Stimulated activated CD4-positive, alpha-beta T cell treated with anti-CD3 and anti-CD28 coated beads, TNF-alpha, amount 100 ng/mL, for 24 hours (primary cell): ENCODE measurements at places on chromosomes 12 and 14.

DNA sequence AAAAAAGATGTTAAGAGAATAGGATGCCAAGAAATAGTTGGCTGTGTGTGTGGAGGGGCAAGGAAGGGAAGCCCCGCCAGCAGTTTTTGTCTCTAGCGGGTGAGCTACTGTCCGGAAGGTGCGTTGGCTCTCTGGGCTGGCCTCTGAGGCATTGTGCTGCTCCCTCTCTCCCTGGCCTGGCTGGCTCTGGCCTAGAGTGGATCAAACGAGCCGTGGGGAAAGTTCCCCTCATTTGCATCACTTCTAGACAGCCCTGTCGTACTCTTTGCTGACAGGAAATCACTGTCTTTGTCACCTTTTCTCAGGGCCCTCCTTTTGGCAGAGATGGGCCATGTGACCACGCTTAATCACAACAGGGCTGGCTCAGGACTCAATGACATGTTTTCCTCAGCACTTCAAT, 236.1 kb upstream of the NPAS3 start:
- DNase-seq: peak; percentile 11

DNA sequence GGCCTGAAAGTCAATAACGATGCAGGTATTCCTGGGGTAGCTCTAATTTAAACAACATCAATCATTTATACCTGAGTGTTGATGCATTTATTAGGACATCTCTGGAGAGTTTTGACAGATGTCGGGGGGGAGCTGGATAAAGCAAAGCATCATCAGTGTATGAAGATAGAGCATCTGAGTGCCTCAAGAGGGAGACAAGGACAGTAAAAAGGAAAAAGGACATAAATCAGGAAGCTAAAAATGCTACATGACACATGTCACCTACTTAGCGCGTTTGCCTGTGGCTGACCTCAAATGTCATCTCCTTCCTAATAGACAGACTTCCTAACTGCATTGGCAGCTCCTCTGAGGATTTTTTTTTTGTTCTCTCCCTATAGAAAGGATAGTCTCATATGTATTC, 259.5 kb upstream of the PKP2 start:
- no peak for DNase-seq

- no peak for DNase-seq
Measured at GRCh38 chr14:30751646-30752416, 122.5 kb upstream of the COCH start.

DNA sequence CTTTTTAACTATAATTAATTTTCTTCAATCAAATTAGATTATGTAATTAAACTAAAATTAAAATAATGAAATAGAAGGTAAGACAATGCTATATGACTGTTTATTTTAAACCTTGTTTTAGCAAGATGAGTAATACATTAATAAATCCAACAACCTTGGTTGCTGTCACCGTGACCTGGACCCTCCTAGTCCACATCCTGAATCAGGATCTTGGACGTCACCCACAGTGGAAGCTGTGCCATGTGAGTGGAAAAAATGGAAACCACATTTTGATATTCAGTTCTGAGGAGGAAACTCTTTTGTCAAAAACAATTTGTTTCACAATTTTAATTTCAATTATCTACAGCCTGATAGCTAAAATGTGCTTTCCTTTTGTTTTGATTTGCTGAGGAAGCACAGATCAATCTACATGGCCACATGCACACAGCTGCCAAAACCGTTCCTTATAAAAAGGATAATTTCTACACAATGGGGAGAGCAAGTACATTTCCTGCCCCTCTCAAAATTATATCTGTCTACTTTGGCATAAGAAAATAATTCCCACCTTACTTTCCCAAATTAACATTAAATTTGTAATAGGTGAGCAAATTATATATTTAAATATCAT, 255.5 kb downstream of the RASSF9 start:
- no peak for DNase-seq

DNA sequence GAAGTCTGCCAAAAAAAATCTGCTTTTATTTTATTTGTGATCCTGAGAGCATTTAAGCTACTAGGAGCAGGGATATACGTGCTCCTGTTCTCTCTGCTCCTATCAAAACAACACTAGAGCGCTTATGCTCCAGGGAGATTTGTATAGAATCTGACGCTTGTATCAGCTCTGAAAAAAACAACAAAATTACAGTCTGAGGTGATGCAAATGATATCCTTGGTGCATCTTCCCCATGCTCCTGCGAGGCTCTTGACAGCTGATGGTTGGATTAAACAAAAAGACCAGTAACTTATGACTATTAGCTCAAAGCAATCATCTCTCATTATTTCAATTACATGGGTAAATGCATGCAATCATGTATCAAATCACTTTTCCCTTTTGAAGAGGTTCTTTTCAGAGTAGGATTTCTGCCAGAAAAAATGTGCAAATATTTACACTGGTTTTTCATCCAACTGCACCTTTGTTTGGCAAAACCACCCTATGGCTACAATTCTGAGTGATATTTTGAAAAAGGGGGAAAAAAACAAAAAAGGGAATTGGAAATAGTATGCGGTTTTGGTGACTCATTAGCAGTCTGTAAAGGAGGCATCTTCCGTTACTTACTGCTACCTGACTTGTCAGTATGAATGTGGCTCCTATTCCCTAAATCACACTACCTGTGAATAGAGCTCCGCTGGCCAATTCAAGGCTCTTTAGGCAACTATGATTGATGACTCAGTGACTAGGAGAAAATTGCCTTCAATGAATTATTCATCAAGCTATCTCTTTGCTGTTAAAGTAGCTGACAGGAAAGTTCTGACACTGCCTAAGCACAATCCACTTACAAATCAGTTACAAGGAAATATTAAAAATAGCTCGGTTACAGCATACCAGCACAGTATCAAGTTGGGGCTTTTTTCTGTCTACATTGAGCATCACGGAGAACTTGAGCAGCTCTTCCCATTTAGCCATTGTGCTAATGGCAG, 450.0 kb downstream of the FOXG1 start:
- DNase-seq: no peak

- no peak for DNase-seq
Measured at GRCh38 chr12:30757316-30757715, 2.6 kb upstream of the CAPRIN2 start.

DNA sequence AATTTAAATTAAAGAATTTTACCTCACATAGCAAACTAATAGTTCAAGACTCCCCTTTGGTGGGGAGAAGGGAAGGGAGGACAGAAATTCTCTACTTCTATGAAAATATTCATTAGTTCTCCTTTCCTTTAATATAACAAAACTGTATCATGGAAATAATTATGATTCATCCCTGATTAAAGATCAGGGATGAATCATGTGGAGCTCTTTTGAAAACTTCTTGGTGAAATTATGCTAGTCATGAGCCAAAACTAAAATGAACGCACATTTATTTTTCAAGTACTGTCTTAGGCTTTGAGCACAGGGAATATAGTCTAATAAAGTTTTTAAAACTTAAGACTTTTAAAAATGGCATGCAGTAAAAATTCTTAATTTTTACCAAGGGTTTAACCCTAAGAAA, 17.1 kb downstream of the TMBIM4 start:
- DNase-seq: no peak

DNA sequence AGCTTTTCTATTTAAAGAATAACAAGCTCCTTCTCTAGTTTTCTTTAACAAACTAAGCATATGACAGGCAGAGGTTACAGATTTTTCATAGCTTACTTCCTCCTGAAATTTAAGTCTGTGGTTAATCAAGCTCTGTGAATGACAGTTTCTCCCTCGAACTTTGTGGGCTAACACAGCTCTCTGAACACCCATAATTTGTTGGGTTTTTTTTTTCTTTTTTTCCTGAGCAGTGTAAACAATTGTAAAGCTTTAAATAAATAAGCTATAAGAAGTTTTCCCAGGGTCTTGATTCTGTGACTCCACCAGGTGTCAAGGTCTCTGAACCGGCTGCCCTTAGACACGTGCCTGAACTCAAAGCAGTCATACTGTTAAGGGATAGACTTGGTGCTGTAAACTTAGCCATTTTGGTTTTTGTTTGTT, 128.1 kb upstream of the AMIGO2 start:
- no peak for DNase-seq

- DNase-seq: peak; percentile 24
Measured at GRCh38 chr14:50363714-50364111, 33.0 kb downstream of the CDKL1 start.

DNA sequence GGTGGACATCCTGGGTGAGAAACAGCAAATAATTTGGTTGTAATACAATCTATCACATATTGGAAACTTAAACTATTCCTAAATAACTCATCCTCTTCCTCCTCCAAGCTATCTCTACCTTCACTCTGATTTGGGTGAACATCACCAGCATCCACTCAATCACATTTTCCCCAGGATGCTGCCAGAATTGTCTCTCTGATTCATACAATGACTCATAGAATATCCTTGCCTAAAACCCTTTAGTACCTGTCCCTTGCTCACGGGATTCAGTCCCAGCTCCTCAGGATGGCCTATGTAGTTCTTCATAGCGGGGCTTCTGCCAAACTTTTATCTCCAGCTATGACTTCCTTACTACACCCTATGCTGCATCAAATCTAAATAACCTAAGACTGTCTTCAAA, 146.8 kb downstream of the EMP1 start:
- no peak for DNase-seq

DNA sequence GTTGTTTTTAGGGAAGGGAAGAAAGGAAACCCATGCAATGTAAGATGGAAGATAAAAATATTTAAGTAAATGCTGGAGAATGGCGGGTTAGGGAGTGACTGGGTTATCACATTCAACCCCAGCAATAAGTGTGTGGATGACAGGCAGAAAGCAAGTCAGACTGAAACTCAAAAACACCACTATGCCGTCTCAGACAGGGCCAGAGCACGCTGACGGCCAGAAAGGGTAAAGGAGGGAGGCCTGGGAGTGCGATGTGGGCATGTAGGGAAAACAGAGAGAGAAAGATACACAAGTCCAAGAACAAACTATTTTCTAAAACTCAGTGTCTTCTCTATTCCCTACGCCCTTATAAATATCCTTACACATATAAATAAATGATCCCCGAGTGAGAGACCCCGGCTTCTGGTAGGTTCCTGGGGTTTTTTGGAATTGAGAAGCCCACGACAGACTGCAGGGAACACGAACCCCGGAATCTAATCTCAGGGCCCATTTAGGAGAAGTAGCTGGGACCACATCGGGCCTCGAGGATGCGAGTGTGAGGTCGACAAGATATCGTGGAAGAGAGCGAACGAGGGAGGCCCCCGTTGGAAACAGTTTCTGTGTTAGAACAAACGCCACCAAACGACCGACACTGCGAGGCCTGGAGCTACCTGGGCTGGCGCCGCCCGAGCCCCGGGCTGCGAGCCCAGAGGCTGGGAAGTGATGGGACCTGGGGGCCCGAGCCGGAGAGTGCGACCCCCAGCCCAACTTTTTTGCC, 735 bp upstream of the OTX2 start:
- DNase-seq: no peak

DNA sequence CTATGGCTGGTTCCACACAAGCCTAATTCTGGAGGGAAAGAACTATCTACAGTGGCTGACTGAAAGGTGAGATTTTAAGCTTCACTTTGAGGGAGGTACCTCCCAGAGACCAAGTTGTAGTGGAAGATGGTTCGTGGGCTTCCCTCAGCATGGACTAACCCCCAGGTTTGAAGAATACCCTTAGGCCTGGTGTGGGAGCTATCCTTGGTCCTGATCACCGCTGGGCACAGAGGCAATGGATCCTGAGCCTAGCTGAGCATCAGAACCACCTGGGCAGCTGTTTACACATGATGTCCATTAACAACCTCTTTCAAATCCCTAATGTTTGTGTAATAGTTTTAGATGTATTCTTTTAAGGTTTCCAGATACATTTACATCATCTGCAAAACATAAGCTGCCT, 10.3 kb downstream of the DAO start:
- DNase-seq: no peak

- DNase-seq: no peak
Measured at GRCh38 chr12:12930633-12931219, 21.2 kb downstream of the GPRC5D start.

- no peak for DNase-seq
Measured at GRCh38 chr12:108967869-108968540, 52.9 kb downstream of the SVOP start.

- no peak for DNase-seq
Measured at GRCh38 chr14:51304438-51304837, 64.4 kb downstream of the TMX1 start.

GRCh38 chr12:47736877-47737676, 11.8 kb upstream of the ENDOU start:
- DNase-seq: no peak

- no peak for DNase-seq
Measured at GRCh38 chr12:10272467-10272866, 35.2 kb upstream of the KLRD1 start.

DNA sequence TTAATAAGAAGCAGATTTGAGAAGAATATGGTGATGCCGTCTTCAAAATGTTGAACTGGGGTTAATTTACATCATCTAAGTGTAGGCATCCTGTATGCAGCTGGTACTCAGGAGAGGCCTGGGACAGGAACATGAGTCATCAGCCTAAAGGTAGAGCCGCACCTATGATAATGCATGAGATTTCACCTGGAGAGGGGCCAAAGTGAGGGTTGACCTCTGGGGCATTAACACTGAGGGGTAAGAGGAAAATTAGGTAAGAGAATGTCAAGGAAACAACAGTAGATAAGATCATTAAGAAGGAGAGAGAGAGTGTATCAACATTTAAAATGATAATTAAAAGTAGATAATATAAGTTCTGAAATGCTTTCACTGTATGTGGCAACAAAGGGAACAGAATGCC, 20.2 kb upstream of the SSTR1 start:
- DNase-seq: no peak

DNA sequence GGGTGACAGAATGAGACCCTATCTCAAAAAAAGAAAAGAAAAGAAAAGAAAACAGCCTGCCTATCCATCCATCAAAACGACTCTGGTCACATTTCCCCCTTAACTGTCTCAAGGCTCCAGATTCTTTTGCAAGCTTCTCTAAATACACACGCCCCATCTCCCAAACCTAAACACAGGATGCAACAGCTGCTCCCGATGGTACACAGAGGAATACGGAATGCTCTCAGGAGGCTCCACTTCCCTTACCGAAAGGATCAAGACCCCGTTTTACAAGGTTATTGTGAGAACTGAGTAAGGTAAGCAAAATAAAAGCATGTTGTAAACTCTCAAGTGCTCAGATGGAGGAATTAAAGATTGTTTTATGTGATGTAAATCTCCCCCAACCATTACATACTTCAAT, 62.3 kb downstream of the NT5DC3 start:
- DNase-seq: no peak

GRCh38 chr12:56988207-56988739, 18.1 kb downstream of the ZBTB39 start:
- no peak for DNase-seq

DNA sequence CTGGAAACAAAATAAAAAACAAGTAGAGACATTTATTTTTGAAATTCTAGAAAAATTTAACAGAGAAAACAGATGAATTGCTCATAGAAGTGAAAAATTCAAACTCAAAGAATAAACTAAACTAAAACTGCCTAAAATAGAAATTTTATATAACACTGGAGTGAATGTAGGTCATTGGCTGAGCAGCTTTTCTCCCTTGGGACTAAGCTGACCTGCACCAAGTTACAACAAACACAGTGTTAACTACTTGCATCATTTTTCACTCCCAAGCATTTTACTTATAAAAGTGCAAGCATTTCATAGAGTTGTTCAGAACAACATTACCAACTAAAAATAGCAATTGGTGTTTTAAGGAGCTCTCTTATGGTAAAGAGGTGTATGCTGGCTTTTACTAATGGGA, 298.1 kb downstream of the MED13L start:
- no peak for DNase-seq

GRCh38 chr14:104451474-104451873, 128.1 kb upstream of the C14orf180 start:
- no peak for DNase-seq
